ENCODE measurements at places on chromosomes 1 and 21.

DNA sequence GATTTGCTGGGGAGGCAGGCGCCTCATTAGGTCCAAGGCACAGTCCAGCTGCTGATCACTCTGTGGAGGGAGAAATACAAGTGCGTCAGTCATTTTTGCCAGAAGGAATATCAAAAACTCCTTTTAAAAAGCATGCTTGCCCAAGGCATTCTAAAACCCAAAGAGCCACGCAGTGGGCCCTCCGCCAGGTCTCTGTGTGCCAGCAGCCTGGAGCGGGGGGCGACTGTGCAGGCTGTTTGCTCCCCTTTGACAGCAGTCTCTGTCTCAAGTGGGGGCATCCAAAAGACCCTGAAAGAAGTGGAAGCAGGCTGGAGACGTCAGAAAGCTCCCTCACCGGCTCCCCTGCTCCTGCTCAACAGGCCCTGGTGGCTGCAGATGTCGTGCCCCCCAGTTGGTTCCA lies 65.6 kb downstream of the CAPZB start:
- DNase-seq: no peak

DNA sequence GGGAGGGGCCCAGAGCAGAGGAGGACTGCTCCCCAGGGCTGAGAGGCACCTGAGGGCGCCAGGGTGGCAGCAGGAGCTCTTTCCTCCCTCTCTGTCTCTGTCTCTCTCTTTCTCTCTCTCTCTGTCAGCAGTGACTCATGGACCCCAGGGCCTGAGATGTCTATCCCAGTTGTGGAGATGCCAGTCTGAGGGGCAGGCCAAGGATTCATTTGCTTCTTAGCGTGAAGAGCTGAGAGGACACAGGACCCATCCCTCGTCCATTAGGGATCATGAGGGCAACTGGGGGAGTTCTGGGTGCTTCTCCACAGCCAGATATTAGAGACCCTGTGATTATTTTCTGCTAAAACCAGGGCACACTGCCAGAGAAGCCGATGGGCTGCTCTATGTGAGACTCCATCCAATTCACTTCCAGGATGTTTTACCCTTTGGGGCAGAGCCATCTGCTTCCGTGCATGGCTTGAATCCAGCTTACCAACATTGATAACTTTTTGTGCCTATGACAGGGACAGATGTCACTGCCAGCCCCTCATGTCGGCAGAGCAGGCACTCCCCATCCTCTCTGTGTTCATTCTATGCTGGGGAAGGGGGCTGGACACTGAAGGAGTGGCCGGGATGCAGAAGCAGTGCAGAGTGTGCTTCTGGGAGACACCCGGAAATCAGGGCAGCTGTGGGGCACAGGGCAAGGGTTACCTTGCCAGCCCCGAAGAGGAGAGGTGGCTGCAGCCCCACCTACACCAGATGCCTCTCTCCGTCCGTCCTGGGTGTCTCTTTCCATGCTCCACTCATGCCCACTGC lies 4.1 kb upstream of the PCBP3 start:
- DNase-seq: no peak

DNA sequence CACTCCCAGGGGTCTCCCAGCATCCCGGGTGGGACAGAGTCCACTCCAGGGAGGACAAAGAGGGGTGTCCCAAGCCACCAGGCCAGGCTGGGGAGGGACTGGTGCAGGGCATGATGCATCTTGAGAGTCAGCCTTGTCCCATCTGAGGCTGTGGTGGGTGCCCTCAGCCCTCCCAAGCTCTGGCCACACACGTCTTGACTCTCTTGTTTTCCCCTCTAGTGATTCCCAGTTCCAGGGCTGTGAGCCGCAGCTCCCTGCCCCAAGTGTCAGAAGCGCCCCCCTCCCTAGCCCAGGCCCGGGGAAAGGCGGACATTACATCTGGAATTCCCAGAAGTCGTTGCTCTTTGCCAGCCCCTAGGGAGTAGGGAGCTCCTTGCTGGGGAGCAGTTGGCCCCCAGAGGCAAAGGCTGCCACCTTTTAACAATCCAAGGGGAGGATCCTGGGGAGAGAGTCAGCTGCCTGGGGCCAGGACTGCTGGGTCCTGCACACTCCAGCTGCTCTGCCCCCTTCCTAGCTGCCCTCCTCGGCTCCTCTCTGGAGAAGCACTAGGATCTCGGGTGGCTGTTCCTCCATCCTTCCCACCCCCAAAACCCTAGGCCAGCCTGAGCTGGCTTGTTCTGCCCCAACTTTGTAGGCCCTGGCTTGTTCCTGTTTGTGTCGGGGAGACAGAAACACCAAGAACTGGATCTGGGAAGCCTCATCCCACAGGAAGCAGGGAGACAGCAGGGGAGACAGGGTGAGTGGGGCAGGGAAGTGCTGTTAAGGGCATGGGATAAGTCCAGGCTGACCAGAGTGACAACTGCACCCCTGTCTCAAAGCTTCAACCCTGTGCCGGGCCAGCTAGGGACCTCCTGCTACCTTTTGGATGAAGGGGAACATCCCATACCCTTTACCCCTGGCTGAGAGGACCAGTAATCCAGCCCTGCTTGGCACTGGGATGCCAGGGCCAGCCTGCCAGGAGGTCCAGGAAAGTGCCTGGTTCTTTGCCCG lies 3.2 kb upstream of the PTPN7 start:
- no peak for DNase-seq

DNA sequence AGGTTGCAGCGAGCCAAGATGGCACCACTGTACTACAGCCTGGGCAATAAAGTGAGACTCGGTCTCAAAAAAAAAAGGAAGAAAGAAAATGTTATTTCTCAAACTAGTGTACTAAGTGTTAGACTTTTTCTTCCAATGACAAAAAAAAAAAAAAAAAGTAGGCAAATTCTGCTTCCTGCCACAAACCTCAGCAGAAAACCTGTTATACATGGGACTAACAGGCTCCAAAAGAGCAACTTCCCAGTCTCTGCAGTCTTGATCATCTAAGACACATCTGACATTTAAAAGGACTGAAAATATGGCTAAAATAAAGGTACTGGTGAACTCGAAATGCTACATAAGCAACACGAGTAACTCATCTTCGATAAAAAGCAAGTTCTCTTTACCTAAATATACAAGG lies 59.6 kb downstream of the HSF2BP start:
- no peak for DNase-seq

DNA sequence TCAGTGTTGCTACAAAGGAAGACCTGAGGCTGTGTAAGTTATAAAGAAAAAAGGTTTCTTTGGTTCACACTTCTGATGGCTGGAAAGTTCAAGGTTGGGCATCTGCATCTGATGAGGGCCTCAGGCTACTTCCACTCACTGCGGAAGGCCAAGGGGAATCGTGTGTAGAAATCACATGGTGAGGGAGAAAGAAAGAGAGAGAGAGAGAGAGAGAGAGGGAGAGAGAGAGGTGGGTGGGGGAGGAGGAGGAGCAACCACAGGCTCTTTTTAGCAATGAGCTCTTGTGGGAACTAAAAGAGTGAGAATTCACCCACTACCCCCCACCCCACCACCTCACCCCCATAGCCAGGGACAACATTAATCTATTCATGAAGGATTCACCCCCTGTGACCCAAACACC lies 59.9 kb downstream of the CLSTN1 start:
- DNase-seq: no peak

DNA sequence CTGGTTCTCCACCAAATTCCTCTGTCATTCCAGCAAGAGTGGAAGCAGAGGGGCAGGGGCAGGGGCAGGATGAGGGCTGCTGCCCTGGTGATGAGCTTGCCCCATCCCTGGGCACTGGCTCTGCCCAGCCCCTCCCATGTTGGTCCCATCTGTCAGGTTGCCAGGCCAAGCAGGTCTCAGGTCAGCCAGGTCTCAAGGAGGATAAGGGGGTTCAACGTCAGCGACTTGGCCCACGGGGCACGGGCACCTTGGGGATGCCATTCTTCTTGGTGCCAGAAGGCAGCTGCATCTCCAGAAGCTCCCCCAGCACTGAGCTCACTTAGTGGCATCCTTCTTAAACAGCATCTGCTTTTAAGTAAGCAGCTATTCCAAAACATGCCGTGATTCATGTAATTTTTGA lies 133.1 kb downstream of the AJAP1 start:
- DNase-seq: no peak

DNA sequence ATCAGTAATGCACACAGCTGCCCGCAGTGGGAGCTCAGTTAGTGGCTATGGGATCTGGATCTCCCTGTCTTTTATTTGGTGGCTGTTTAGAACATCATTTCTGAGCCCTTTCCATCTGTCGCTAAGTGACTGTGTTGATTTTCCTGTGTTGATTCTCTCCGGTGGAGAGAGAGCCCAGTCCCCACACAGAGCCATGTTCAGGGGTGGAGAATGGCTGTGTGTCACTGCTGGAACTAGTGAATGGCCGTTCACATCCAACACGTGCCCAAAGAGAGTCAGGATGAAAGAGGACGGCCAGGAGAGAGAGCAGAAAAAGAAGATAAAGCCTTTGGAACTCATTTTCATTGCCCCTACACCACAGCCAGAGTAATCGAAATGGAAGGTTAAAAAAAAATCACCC lies 76.2 kb downstream of the FBXO2 start:
- DNase-seq: no peak

- DNase-seq: no peak
These were observed 2.1 kb downstream of the DYRK1A start for GRCh38 chr21:37368541-37369279.

GRCh38 chr1:101081496-101082488 lies 56.2 kb upstream of the DPH5 start:
- no peak for DNase-seq

GRCh38 chr1:112956544-112957132 lies 642 bp upstream of the SLC16A1 start:
- peak; percentile 54 for DNase-seq

- DNase-seq: no peak
These were observed 25.6 kb downstream of the IRF2BP2 start for GRCh38 chr1:234584420-234584805.

DNA sequence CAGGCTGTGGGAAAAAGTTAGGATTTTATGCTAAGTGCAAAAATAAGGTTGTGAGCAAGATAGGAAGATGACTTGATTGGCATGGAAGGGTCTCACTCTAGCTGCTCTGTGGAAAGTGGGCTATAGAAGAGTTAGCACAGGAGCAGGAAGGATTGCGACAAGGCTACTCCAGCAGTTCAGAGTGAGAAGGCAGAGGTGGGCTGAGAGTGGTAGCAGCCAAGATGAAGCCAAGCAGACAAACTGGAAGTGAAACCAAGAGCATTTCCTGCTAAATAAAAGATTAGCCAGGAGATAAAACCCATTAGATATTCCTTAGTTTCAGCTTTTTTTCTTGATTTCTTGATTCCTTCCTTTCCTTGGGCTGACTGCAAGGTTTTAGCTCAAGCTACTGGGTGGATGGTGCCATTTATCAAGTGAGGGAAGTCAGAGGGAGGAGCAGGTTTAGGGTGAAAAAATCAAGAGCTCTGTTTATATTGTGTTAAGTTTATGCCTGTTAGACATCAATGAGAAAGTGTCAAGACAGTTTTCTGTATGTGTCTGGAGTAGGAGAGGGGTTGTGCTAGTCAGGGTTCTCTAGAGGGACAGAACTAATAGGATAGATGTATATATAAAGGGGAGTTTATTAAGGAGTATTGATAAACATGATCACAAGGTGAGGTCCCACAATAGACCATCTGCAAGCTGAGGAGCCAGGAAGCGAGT lies 33.1 kb upstream of the ZNF644 start:
- peak; percentile 2 for DNase-seq

DNA sequence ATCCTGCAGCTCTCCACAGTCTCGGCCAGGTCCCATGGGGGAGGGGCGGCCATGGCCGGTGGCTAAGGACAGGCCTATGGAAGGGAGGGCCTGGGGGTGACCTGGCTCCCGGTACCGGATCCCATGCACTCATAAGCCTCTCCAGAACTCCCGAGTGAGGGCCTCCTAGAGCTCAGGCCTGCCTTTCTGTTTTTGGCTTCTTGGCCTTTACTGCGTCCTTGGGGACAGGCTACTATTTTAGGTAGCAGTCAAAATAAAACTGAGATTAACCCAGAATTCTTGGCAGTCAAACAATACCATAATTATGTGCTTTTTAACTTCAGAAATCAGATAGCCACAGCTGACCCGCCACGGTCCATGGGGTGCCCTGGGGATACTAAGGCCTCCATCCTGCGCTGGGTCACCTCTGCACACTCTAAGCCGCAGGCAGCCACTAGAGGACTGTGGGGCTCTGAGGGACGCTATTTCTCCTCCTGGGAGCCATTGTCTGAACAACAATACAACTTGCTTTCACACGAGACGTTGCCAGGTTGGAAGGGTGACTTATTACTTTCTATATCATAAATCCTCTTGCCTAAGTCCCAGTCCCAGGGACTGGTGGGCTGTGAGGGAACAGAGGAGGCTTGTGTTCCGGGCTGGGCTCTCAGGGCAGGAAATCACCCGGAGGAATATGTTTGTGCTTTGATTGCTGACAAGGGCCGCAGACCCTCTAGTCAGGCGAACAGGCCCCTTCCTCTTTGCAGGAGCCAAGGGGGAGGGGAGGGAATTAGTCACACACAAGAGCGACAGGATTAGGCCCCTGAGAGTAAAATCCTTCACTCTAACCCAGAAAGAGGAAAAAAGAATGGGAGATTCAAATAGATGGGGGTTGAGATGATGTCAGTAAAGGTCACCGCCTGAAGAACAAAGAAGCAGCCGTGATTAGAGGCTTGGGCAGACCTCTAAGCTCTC lies 40.7 kb upstream of the BCAR3 start:
- no peak for DNase-seq

DNA sequence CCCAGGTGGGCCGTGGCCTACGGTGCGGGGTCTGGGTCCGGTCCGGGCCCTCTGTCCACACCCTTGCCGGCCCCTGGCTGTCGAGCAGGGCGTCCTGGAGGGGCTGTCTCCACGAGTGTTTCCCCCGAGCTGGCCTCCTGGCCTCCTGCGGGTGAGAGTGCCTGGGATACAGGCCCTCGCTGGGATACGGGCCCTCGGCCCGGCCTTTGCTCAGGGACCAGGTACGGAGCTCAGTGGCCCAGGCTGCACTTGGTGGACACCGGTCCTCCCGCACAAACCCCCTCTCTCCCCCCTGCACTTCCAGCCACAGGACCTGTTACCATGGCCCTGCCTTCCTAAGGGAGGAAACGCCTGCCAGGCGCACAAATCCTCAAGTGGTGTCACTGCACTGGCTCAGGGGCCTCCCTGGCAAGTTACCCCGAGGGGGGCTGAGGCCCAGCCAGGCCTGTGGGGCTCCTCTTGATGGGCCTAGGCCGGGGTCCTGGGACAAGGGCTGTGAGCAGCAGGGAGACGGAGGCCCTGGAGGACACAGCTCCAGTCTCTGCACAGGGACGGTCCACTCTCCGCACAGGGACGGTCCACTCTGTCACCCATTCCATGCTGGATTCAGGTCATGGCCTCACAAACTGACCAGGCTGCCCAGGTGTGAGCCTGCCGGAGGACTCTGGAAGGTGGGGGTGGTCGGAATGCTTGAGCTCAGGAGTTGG lies 18.2 kb upstream of the RNF223 start:
- no peak for DNase-seq

DNA sequence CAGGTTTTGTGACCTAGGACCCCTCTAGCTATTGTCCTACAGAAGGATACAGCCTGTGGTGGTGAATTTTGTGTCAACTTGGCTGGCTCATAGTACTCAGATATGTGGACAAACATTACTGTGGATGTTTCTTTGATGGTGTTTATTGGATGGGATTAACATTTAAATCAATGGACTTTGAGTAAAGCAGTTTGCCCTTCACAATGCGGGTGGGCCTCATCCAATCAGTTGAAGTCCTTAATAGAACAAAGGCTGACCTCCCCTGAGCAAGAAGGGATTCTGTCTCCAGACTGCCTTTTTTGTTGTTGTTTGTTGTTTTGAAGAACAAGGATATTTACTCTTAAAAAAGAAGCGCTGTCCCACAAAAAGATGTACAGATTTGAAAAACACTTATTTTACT lies 210.0 kb upstream of the GREM2 start:
- no peak for DNase-seq

- DNase-seq: no peak
These were observed 48.2 kb downstream of the UBE2T start for GRCh38 chr1:202293569-202293968.

- no peak for DNase-seq
These were observed 29.3 kb downstream of the SIPA1L2 start for GRCh38 chr1:232600424-232601258.

- no peak for DNase-seq
These were observed 256.6 kb downstream of the ST6GALNAC3 start for GRCh38 chr1:76330991-76331603.
